Astrocyte (in vitro differentiated cells and primary cell): ENCODE measurements at places on chromosomes 16 and 17.

- no peak for DNase-seq
These were observed 43.7 kb downstream of the ABCC1 start for GRCh38 chr16:15993128-15993527.

- DNase-seq: no peak
These were observed 225.7 kb downstream of the XYLT1 start for GRCh38 chr16:17244872-17245551.

- no peak for DNase-seq
These were observed 227.6 kb upstream of the ASIC2 start for GRCh38 chr17:33520426-33521330.

DNA sequence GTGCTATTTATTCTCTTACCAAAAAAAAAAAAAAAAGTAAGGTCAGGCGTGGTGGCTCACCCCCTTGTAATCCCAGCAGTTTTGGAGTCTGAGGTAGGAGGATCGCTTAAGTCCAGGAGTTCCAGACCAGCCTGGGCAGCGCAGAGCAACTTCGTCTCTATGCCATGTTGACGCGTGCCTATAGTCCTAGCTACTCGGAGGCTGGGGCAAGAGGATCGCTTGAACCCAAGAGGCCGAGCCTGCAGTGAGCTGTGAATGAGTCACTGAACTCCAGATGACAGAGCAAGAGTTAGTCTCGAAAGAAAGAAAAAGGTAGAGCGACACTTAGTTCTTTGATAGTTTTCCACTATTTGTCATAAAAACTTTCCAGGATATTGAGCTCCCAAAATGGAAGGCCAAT is 1.4 kb upstream of the TENT4B start:
- no peak for DNase-seq

DNA sequence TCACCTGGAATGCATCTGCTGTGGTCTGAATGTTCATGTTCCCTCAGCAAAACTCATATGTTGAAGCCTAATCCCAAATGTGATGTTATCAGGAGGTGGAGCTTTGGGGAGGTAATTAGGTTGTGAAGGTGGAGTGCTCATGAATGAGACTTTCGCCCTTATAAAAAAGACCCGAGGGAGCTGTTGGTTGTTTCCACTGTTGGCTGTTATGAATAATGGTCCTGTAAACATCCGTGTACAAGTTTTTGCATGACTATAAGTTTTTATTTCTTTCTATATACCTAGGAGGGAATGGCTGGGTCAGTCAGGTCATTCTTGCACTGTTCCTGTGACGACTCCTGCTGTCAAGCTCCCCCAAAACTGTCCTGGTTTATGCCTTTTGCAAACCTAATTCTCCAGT is 9.6 kb upstream of the CHP2 start:
- DNase-seq: no peak

- DNase-seq: no peak
These were observed 10.1 kb upstream of the TMEM208 start for GRCh38 chr16:67216612-67217490.

DNA sequence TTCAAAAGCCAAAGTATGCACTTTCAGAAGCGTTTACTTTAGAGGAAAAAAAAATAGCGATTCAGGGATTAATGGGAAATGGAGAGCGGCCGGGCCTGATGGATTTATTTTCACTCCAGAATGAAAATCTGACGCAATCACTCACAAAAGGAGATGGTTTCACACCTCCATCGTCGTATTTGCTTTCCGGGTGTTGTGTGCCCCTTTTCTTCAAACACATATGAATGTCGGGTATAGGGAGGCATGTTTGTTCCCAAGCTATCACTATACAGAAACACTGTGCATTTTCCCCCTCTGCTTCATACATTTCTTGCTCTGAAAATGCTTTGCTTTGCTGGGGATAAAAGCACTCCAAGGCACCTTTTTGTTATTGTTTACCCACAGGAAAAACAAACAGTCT is 562.2 kb upstream of the ZFHX3 start:
- DNase-seq: no peak

DNA sequence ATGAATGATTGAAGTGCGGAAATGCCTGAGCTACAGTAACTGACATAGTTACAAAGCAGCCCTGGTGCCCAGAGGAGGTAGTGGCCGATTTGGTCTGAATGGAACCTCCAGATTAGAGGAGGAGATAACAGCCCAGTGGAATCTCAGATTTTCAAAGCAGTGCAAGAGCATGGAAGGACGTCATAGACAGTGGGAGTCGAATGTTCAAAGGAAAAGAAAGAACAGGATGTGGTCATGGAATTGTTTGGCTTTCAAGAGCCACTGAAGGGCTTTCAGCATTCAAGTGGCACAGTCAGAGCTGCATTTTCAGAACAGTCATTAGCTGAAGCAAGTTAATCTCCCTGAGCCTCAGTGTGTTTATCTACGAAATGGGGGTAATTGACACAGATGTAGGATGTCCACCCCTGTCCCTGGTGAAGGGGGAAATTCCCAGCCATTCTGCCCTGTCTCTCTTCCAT is 104.6 kb upstream of the CACNG3 start:
- peak; percentile 78 for DNase-seq

- no peak for DNase-seq
These were observed 480.6 kb downstream of the TMEM114 start for GRCh38 chr16:8109510-8110369.

DNA sequence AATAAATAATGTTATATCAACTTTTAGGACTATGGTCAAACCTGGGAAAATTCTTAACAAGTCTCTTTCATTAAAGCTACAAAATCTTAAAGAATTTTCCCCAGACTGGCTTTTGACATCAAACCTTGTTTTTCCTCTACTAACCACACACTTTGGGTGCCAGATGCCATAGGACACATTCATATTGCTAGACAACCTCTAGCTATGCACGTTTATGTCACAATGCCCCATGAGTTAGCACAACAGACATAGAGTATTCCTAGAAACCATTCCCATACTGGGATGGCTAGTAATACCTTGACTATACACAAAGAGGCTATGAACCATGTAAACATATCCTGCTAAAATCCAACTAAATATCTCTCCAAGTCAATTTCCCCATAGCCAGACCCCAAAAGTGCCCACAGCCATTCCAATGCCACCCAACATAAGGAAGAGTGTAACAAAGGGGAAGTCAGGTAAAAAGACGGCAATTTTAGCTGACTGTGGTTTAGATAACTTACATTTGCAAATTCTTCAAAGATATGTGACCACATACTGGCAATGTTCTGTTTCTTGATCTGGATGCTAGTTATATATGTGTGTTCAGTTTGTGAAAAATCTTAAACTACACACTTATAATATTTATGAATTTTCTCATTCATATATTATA is 23.4 kb downstream of the SMURF2 start:
- DNase-seq: peak; percentile 61

GRCh38 chr17:4980644-4981216 is 6.7 kb downstream of the CAMTA2 start:
- DNase-seq: peak; percentile 14

DNA sequence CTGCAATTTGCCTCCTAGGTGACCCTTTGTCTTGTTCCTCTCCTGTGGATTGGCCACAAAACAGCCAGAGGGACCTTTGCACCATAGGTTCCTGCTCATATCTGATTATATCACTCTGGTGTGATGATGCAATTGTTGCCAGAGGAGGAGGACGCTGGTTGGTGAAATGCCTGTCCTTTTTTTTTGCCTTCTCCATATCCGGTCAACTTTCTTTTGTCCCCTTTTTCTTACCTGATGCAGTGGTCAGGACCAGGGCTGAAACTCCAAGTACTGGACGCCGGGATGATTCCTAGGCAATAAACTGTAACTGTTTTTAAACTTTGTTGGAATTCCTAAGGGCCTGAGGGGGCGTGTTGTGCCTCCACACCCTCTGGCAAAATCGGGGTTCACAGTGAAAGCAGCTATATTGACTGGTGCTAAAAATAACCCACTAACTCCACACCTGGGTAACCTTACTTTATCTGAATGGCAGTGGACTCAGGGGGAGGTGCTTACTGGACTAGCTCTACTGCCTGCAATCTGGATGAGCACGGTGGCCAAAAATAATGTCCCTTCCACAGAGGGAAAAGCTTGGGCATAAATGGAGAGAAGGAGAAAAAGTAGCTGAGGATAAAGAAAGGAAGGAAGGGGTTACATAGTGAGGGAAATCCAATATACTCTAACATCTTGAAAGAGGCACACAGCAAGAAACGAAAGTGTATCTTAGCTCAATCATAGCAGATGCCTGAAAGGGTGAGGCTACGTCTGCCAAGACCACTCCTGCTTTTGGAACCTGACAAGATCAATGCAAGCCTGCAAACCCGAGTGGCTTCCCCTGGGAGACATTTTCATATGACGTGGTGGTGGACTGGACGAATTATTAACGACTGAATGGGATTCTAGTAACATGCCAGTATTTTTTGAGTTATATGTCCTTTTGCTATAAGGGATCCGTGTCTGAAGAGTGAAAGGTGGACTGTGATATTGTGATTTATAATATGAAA is 28.4 kb upstream of the ZNF423 start:
- DNase-seq: no peak

GRCh38 chr17:27318228-27318627 is 24.3 kb downstream of the WSB1 start:
- DNase-seq: no peak

DNA sequence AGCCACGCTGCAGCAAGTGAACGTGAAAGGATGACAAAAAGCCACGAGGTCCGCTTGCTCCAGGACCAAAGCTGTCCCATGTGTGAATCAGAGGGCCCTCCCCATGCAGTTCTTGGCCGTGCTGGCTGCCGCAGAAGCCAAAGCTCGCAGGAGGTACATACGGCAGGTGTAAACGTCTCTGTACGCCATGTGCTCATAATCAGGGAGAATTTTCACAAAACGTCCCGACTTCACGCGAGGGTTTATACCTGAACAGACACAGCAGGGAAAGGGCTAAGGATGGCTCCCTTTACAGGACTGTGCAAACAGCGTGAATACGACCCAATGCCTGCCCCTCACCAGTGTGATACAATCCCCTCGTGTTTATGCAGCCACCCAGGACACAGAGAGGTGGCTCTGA is 25.3 kb downstream of the FBXO31 start:
- DNase-seq: no peak

DNA sequence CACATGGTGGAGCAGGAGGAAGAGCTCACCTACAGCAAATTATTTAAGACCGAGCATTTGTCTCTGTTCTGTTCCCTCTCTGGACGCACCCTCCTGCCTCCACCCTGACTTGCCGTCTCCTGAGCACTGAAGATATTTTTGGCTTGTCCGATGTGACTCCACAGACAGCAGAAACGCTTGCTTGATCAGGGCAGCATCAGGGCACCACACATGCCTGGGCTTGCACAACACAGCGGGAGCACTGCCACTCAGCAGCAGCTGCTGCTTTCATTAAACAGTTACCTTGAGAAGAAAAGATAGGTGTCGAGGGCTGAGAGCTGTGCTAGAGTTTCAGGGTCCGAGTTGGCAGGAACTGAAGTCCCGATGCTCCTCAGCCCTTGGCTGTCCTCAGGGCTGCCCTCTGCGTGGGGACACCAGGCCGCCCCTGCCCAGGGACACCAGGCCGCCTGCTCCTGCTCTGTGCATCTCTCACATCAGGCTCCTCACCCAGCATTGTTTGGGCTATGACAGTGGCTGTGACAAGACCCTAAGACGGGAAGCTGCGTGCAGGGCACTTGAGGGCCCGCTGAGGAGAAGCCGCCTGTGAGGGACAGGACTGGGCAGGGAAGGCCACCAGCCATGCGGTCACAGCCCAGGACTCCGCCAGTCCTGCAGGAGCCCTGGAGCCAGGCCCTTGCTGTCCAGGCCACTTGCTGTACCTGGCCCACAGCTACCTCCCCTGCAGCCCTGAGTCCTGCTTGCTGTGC is 21.3 kb upstream of the CDH15 start:
- DNase-seq: no peak

- no peak for DNase-seq
These were observed 34.9 kb downstream of the NUP93 start for GRCh38 chr16:56764835-56765234.

GRCh38 chr17:44779211-44780025 is 20.6 kb downstream of the ADAM11 start:
- DNase-seq: peak; percentile 54

- no peak for DNase-seq
These were observed 17.2 kb downstream of the COPRS start for GRCh38 chr17:31841850-31842194.

DNA sequence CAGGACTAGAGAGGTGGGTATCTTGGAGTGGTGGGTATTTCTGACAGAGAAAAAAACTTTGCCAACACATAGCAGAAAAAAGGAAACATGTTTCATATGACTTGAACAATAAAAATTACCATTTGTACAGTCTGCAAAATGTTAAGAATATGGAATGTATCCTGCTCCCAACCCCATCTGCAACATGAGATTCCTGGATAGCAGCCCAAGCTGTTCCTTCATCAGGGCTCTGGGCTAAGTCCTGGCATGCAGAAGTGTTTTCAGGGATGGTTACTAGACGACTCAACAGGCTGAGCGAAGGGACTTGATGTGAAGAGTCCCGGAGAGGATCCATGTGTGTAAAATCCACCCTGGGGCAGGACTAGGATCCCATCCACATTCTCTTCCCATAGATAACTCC is 121.0 kb upstream of the IRX3 start:
- peak; percentile 44 for DNase-seq

- peak; percentile 94 for DNase-seq
These were observed 102.7 kb upstream of the HLF start for GRCh38 chr17:55161935-55162555.
